Activated naive CD4-positive, alpha-beta T cell treated with Interleukin-2 at 50 U/mL for 16 hours (primary cell): ENCODE measurements at places on chromosomes 3 and 15.

DNA sequence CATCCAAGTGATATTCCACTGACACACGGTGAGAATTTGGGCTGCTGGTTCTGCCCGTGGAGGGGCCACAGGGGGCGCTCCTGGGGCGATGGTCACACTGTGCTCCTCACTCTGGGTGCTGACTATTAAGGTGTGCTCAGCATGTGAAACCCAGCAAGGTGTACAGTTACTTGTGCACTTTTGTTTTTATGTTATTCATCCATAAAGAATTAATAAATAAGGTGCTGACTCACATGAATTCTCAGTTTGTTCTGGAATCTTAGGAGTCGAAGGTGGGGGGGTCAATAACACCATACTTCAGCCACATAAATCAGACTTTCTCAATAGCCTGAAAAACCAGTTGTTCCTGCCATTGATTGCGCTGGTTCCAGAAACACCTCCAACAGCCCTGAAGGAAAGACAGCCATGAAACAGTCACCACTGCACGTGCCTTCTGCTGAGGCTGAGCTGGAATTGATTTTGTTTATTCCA is 53.5 kb upstream of the SPATA12 start:
- no peak for DNase-seq

- no peak for DNase-seq
These were observed 69.9 kb upstream of the AGBL1 start for GRCh38 chr15:86009727-86010126.

GRCh38 chr3:127663151-127663550 is 9.6 kb upstream of the ABTB1 start:
- no peak for DNase-seq

- no peak for DNase-seq
These were observed 565.9 kb downstream of the PDCD6IP start for GRCh38 chr3:34364335-34364734.

DNA sequence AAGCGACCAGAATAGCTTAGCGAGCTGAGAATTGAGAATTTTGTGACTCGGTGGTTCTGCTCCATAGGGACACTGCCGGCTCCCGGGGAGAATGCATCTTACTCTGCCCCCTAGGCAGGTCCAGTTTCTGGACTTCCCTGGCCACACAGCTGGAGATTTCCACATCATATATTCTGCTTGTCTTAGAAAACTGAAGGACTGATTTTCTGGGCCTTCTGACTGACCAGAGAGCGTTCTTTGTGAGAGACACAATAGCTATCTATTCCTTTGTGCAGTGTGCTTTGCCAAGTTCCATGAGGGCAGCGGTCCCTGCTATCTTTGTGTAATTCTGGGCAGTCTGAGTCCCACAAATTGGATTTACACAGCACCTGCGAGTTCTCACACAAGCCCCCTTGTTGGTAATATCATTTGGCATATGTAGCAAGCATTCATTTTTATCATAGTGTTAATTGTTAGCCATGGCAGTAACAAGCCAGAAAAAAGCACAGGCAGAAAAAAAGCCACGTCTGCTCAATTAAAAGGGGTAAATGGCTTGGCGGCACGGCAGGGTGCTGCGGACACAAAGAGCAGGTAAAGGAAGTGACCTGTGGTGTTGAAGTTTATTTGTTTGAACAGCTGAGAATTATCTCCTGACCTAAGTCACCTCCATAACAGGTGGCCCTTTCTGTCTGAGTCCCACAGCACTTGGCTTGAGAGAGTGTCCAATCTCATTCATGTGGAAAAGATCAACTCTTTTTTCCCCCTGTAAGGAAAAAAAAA is 688.7 kb downstream of the TUSC7 start:
- no peak for DNase-seq

GRCh38 chr15:52492132-52492531 is 36.5 kb downstream of the MYO5A start:
- no peak for DNase-seq

DNA sequence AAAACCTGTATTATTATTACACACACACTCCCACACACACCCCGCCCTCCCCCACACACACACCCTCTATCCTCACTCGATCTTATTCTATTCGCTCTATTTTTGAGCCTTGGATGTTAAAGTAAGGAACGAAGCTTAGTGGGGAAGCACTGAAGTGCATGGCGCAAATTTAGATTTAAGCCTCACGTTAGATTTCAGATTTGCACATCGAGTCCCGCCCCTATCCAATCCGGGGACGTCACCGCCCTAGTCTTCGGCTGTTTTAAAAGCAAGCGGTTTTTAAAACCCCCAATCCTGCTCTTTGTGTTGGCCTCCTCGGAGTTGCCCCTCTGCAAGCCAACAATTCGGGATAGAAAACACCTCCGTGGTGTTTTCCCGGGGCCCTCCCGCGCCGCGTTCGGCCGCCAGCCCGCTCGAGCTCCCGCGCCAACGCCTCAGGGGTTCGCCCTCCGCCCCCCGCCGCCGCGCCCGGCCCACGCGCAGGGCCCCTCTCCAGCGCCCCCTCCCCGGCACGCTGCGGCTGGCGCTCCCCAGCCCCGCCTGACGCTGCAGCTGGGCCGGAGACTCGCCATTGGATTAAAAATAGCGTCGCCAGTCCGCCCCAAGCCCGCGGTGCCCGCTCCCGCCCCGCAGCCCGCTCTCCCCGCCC is at the start of gene USP13:
TSS of gene USP13 (plus strand) at position 594 of the 649 bp plus-strand sequence. CDS start 186 bp downstream, outside the sequence.
- DNase-seq = peak; percentile 63

DNA sequence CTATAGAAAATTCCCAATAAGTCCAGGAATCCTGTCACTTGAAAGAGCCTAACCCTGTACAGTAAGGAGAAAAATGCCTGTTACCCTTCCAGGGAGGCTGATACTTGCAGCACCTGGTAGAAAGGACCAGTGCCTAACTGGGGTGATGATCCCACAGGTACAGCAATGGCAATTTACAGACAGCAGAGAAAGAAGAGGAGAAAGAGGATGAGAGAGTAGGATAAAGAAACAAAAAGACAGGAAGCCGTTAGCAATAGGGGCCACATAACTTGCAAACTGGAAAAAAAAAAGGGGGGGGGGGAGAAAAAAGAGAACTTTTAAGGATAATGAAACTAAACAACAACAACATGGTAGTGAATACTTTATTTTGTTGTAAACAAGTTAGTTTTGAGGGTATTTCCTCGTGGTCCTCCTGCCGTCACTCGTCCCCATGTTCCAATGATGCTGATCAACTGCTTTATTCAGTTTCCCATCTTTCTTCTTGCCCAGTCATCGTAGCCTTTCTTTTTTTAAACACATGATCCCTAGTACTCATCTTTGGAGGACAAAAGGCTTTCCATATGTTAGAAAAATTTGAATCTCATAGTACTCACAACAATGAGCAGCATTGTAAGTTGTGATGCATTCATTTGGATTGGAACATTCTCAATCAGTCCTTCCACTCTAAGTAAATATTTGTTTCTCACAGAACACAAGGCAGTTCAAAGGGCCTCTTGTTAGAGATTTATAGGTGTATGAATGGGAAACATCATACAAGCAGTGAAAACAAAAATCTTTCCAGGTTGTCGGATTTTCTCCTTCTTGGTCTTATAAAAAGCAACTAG is 8.6 kb downstream of the TM4SF1 start:
- no peak for DNase-seq

GRCh38 chr3:190912736-190913135 is 50.2 kb upstream of the GMNC start:
- DNase-seq = no peak

GRCh38 chr3:173650596-173650995 is 253.1 kb downstream of the NLGN1 start:
- DNase-seq = no peak

- no peak for DNase-seq
These were observed 219.3 kb downstream of the PTPRG start for GRCh38 chr3:61780455-61781228.
